ENCODE measurements at places on chromosomes 1 and 21. TPM values are rescaled to one million over a fixed set of nuclear protein-coding genes. Genes with fewer than 3 reads are reported as not detected.

CELA3A gene
- polyA plus RNA-seq, result 2.6 TPM

REN gene
- 0.27 TPM for polyA plus RNA-seq

GPA33 gene
- polyA plus RNA-seq, result 0.04 TPM

PFDN2 gene
- 116 TPM for polyA plus RNA-seq

VASH2 gene
- polyA plus RNA-seq, result 0.24 TPM

PROK1 gene
- polyA plus RNA-seq, result 0.53 TPM

BEND5 gene
- 1.4 TPM for polyA plus RNA-seq

IRF6 gene
- 36.7 TPM for polyA plus RNA-seq

MANEAL gene
- polyA plus RNA-seq, result 3.4 TPM

SHE gene
- polyA plus RNA-seq, result 1.5 TPM

CD101 gene
- polyA plus RNA-seq, result 2.9 TPM

PPP1R15B gene
- 14.1 TPM for polyA plus RNA-seq

KIF2C gene
- 4.5 TPM for polyA plus RNA-seq

SMIM1 gene
- polyA plus RNA-seq, result 1.1 TPM

CRYAA gene
- polyA plus RNA-seq, result not detected

GPR52 gene
- polyA plus RNA-seq, result 0.18 TPM

TRIM67 gene
- polyA plus RNA-seq, result under 0.01 TPM

FMN2 gene
- polyA plus RNA-seq, result 0.11 TPM

CHI3L2 gene
- 0.49 TPM for polyA plus RNA-seq

RHCE gene
- 0.20 TPM for polyA plus RNA-seq

TMPRSS15 gene
- not detected for polyA plus RNA-seq

INAVA gene
- 39.4 TPM for polyA plus RNA-seq

VWA1 gene
- 21.0 TPM for polyA plus RNA-seq

EVI5 gene
- polyA plus RNA-seq, result 1.9 TPM

PPFIA4 gene
- polyA plus RNA-seq, result 0.84 TPM

CDC42 gene
- 138 TPM for polyA plus RNA-seq

TRAF3IP3 gene
- 2.5 TPM for polyA plus RNA-seq

BCAR3 gene
- 7.5 TPM for polyA plus RNA-seq

All from esophagus (tissue), 2 donors.